Stimulated activated CD4-positive, alpha-beta T cell treated with anti-CD3 and anti-CD28 coated beads, Interleukin-4, amount 100 ng/mL, for 24 hours (primary cell): ENCODE measurements at places on chromosomes 2 and 18.

DNA sequence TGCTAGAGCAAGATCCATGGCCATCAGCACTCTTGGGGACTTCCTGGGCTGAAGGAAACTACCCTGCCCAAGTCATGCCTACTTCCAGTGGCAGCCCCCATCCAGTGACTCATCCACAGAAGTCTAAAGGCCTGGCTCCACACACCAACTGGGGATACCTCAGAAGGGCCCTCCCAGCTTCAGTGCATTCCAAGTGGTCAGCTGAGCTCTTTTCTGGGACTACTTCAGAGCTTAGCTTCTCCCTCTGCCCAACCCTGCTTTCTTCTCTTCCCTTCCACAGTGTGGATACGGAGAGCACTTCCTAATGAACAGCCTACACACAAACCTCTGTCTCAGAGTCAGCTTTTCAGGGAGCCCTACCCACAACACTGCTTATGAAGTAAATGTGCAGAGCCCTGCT is 66.5 kb downstream of the CLHC1 start:
- no peak for DNase-seq

GRCh38 chr2:65228263-65228750 is 676 bp downstream of the ACTR2 start:
- DNase-seq = peak; percentile 14

- peak; percentile 53 for DNase-seq
Measured at GRCh38 chr2:197191940-197192322, 118.6 kb downstream of the ANKRD44 start.

DNA sequence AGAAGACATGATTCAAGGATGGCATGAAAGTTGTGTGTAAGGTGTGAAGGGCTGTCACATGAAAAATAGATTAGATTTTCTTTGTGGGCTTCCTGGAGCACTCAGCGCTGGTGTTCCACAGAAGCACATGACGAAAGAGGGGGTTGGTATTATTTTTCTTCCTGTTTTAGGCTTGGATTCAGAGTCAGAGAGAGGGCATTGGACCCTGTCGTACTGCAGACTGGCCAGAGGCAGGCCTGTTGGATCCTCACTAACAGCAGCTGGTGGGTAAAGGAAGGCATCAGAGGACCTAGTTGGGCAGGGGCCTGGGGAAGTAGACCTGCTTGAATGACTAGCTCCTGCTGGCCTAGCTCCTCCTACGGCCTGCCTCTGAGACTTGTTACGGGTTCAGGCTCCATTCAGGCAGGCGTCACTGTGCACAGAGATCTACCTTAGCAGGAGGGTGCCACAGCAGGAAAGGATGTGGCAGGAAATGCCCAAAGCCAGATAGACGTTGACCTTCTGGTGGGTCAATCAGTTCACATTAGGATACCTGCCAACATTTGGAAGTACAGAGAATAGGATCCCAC is 13.1 kb downstream of the CTLA4 start:
- DNase-seq = no peak

DNA sequence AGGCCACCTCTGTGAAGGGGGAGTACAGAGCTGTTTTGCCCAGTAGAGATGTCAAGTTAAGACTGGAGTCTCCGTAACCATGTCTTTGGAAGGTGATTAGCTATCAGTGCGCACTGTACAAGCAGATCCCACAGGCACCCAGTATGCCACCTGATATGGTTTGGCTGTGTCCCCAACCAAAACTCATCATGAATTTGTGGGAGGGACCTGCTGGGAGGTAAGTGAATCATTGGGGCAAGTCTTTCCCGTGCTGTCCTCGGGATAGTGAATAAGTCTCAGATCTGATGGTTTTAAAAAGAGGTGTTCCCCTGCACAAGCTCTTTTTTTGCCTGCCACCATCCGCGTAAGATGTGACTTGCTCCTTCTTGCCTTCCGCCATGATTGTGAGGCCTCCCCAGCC is 90.2 kb downstream of the ACTR2 start:
- no peak for DNase-seq

- DNase-seq = no peak
Measured at GRCh38 chr2:97678298-97678697, 8.8 kb downstream of the C2orf92 start.

- DNase-seq = no peak
Measured at GRCh38 chr2:60544062-60544461, 9.4 kb downstream of the BCL11A start.

DNA sequence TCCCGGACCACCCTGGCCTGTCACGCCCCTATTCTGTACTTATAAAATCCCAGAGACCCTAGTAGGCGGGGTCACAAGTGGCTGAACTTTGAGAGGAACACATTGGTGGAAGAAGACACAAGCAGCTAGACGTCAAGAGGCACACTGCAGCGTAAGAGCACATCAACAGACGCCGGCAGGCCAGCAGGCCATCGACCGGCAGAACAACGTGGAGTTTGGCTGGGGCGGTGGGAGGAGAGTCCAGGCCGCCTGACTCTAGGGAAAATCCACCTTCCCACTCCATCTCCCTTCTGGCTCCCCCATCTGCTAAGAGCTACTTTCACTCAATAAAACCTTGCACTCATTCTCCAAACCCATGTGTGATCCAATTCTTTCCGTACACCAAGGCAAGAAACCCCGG is 601.8 kb upstream of the CDH2 start:
- no peak for DNase-seq

DNA sequence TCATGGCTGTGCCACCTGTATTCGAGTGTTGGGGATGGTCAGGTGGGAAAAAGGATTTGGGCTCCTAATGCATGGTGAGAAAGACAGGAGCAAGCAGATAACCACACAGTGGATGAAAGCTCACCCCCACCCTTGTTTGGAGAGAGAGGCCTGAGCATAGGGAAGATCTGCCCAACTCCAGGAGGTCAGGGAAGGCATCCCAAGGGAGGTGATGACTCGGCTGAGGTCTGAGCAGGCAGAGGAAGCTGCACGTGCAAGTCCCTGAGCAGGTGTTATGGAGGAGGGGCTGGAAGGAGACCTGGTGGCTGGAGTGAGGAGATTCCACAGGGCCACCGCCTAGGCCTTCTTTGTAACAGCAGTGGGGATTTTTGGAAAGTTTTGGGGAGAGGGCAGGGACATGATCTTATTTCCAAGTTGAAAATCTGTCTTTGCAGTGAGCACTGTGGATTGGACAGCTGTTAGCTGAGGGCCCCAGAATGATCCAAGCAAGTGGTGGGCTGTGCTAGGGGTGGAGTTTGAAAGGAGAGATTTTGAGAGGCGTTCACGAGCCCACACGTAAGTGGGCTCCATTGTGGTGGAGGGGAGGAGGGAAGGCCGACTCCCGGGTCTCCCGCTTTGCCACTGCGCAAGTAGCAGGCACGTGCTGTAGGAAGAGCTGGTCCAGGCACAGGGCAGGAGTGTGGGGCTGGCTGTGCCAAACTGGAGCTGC is 228.5 kb downstream of the GLI2 start:
- DNase-seq = no peak

- no peak for DNase-seq
Measured at GRCh38 chr2:96967961-96968360, 18.4 kb downstream of the FAM178B start.

GRCh38 chr18:46466234-46467160 is 190.5 kb downstream of the LOXHD1 start:
- DNase-seq = no peak

GRCh38 chr2:160454070-160454797 is 39.4 kb downstream of the RBMS1 start:
- DNase-seq = no peak

DNA sequence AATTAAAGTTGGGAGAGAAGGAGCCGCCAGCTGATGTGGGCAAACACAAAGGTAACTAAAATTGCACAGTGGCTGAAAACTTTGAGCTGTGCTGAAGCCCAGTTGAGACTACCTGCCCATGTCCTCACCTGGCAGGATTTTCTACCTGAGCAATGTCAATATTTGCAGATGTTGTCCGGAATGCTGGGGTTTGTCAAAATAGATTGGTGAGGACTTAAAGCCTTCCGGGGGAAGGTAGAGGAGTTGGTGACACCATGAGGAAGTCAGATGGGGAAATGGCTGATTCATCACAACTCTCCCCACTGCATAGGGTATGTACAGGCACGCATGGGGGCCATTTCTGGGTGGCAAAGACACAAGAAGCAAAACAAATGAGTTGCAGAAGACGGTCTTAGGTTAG is 114.9 kb downstream of the ALK start:
- no peak for DNase-seq

GRCh38 chr2:111119822-111120252 is 877 bp upstream of the BCL2L11 start:
- no peak for DNase-seq

- DNase-seq = no peak
Measured at GRCh38 chr18:48693006-48693405, 154.2 kb downstream of the CTIF start.

- DNase-seq = peak; percentile 38
Measured at GRCh38 chr2:201262718-201263117, 2.4 kb downstream of the CASP8 start.

DNA sequence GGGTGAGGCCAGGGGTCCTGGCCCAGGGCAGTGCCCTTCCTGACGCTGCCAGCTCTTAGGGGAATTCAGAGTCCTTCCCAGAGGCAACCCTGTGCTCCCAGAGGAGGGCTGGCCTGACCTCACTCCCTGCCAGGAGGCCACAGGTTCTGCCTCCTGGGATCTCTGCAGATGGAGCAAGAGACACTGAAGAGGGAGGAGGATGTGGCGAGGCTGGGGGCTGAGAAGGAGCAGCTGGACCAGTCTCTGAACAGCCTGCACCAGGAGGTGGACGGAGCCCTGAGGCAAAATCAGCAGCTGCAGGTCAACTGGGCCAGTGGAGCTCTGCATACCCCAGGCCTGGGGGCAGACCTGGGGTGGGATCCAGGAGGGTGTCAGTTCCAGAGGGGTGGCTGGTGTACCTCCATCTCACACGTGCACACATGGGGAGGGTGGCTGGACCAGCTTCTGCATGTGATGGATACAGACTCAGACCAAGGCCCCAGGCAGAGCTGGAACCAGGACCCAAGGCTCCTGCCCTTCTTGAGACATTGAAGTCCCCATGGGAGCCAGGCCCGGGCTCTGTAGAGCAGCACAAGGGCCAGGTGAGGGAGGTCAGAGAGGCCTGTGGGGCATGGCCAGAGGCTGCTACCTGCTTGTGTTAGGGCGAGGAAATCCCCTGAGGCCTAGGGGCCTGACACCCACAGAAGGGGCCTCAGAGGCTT is 9.7 kb upstream of the SNED1 start:
- no peak for DNase-seq
